ENCODE measurements at places on chromosomes 16 and 17.

DNA sequence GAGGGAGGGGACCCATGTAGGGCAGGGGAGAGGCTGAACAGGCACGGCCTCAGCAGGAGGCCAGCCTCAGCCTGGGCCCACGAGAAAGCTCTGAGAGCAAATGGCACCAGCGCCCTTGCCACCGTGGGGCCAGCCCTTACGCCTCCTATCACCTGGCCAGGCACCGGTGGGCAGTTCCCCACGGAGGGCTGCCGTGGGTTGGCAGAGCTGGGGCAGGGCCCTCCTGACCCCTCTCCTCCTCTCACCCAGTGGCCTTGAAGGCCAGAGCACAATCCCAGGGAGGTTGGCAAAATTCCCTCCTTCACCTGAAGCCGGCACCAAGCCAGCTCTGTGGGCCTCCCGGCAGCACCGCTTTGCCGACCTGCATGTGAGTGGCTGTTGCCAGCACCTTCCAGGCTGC is 53.1 kb upstream of the ENPP7 start:
- DNase-seq, result no peak

GRCh38 chr17:76079956-76080767 is 1.2 kb downstream of the ZACN start:
- DNase-seq, result no peak

DNA sequence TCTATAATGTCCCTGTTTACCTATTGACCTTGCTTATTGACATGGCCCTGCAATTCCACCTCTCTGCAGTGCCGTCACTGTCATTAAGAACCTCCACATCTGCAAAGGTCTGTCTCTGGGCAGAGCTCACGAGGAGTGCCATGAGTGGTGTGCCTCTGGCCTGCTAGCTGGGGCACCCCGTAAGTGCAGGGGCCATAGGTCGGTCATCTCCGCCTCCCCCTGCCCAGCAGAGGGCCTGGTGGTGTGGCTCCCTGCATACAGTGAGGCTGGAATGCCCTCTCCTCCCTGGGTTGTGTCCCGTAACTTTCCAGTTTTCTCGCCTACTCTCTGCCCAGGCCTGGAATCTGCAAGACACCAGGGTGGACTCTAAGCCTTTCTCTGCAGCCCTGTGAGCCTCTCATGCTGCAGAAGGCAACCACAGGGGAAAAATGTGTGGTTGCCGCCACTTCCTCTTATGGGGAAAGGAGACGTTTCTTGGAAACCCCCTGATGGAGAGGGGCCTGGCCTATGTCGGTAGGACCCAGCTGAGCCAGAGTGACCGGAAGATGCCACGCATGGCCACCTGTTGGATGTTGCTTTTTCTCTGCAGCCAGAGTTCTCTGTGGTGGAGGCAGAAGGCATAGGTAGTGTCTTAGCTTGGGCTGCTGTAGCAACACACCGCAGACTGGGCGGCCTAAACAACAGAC is 2.7 kb upstream of the SNX20 start:
- peak; percentile 18 for DNase-seq

- no peak for DNase-seq
Observed at GRCh38 chr17:79947351-79948031, 88.2 kb downstream of the TBC1D16 start.

DNA sequence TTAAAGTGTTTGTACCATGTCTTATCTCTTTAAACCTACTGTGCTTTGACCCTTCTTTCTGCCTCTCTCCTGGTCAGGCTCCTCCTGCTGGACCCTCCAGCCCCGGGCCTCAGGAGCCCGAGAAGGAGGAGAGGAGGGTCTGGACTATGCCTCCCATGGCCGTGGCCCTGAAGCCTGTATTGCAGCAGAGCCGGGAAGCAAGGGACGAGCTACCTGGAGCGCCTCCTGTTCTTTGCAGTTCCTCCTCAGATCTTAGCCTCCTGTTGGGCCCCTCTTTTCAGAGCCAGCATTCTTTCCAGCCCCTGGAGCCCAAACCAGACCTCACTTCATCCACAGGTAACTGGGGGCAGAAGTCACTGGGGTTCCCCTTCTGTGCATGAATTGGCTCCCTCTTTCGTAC is 13.6 kb downstream of the CNTROB start:
- DNase-seq, result no peak

DNA sequence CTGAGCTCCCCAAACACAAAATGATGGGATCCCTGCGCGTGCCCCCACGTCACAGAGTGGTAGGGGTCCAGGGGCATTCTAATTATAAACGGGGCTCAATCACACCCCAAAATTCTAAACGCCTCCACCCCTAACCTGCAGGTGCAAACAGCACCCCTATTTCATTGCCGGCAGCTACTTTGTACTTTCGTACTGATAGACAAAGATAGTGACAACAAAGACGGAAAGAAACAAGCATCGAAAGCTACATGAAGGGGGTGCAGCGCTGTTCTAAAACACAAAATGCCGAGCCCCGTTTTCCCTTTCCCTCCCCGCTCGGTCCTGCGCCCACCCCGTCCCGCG is 13.9 kb downstream of the MIS12 start:
- DNase-seq, result no peak

DNA sequence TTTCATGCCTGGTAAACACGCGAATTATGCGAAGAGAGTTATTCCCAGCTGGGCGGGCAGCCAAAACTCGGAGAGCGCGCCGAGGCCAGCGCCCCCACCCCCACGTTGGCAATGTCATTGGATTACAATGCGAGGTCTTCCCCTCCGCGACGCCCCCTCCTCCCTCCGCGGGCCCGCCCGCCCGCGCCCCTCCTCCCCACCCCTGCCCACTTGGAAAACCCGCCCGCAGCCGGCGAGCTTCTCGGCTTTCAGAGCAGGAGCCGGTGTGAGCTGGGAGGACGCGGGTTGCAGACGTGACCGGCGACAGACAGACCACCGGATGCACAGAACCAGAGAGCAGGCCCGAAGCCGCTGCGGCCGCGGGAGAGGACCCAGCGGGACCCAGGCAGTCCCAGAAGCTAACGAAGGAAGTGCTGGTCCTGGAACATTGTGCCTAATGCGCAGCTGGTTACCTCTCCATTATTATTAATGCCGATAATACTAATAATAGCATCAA is 4.0 kb downstream of the NOG start:
- no peak for DNase-seq

GRCh38 chr17:55174133-55174532 is 90.6 kb upstream of the HLF start:
- DNase-seq, result no peak

DNA sequence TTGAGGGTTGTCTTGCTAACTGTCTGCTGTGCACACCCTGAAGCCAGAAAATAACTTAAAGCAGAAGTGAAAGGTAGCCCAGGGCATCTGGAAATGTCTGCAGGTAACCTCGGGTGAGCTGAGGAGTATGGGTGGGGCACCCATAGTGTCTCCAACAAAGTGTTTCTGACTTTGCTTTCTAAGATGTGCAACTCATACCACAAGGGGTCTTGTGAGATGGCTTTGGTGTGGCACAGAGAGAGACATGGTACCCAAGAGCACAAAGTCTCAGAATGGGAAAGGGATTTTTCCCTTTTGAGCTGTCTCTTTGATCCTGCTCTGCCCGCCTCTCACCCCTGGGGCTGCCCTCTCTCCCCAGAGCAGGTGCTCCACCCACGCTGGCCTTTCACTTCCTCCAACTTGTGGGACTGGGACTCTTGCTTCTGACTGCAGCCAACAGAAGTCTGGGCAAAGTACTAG is 6.9 kb downstream of the CHD9 start:
- DNase-seq, result no peak

DNA sequence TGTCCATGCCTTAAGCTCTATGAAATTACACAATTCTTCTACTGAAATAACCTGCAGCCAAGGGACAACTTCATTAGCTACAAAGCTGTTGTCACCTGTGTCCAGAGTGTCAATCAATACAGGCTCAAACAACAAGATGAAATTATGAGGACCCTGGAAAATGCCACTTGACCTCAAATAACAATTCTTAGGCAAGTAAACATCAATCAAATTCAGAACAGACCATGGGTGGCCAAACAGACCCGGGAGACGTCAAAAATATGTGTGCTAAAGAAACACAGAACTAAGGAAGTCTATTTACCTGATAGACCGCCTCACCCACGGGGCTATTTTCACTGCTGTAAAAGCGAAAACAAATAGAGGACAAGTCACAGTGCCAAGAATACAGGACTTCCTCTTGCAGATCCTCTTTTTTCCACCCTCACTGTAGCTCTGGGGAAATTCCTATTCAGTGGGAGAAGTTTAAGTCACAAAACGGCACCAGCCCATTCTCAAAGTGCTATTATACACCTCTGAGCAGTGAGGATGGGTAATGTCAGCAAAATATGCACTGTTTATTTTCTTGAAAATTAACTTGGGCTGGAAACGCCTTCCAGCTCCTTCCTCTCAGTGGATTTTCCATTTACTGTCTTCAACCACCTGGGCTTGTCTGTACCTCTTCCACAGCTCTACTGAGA is 2.7 kb downstream of the LITAF start:
- no peak for DNase-seq

DNA sequence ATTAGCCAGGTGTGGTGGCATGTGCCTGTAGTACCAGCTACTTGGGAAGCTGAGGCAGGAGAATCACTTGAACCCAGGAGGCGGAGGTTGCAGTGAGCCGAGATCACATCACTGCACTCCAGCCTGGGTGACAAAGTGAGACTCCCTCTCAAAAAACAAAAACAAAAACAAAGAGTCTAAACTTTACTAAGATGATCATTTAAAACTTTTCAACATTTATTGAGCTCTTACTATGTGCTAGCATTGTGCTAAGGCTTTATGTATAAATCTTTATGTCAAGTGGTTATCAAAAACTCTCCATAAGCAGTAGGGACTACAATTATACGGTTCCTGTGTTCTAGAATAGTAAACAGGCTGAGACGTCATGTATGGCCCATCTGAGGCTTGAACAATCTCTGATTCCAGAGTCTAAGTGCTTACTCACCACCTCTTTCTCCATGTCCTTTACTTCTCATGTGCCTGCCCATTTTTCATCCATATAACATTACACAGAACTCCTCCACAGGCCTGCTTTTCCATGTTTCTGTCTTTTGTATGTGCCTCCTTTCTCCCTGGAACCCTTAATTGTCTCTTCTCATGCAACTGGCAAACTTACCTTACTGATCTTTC is 66.7 kb downstream of the NUP88 start:
- DNase-seq, result no peak

GRCh38 chr16:11698271-11698689 is 30.0 kb downstream of the SNN start:
- no peak for DNase-seq

- no peak for DNase-seq
Observed at GRCh38 chr17:927611-928461, 51.7 kb downstream of the NXN start.

DNA sequence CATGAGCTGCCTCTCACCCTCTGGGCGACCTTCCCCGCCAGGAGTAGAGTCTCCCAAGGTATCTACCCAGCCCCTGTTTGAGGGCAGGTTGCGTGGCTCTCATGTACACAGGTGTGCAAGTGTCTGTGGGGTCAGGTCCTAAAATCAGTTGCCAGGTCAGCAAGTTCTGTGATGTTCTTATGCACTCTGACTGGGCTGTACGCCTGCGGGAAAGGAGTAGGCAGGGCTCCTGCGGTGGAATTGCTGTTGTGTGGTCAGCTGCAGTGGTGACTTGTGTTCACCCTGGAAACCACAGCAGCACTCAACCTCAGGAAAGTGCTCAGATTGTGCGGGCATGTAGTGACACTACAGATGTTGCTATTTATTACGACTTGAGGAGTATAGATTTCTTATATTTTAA is 19.4 kb downstream of the NARF start:
- DNase-seq, result no peak

DNA sequence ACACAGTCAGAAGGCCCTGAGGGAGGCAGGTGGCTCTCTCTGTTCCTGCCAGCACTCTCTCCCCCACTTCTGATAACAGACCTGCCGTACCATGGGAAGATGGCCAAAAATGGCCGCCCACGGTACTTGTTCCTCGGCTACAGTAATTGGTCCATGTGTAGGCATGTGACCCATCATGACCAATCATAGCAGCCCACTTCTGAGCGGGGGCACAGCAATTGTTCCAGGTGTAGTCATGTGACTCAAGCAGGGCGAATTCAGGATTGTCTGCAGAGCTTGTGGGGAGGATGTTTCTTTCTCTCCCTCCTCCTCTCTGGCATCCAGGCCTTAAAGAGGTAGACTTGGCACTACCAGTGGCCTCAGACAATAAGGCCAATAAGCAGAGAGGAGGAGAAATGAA is 250.4 kb downstream of the MRTFB start:
- no peak for DNase-seq

GRCh38 chr16:74524926-74525325 is 82.0 kb downstream of the GLG1 start:
- DNase-seq, result no peak

- peak; percentile 60 for DNase-seq
Observed at GRCh38 chr17:16363749-16364536, 10.7 kb upstream of the CENPV start.

GRCh38 chr17:7323731-7324437 is 5.3 kb downstream of the NEURL4 start:
- DNase-seq, result peak; percentile 64

DNA sequence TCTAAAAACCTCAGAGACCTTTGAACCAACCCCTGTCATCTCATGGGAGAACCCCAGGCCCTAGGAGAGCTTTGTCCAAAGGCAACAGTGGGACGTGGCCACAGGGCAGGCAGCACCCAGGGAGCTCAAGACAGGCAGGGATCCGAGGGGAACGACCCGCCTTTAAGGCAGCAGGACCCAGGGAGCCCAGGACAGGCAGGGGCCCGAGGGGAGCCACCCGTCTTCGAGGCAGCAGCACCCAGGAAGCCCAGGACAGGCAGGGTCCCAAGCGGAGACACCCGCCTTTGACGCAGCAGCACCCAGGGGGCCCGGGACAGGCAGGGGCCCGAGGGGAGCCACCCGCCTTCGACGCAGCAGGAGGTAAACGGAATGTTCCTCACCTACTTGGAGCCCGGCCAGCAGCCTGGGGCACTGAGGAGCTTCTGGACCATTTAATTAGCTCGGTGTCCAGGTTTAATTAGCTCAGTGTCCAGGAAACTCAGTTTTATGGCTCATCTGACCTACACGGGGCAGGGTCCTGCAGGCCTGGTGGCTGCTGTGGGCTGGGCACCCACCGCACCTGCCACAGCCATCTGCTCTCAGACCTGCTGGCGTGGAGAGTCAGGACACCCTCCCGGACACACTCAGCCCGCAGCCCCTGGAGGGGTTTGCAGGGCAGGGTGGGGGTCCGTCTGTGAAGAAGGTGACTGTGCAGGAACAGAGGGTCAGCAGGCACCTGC is 24.4 kb downstream of the PIEZO1 start:
- DNase-seq, result no peak

DNA sequence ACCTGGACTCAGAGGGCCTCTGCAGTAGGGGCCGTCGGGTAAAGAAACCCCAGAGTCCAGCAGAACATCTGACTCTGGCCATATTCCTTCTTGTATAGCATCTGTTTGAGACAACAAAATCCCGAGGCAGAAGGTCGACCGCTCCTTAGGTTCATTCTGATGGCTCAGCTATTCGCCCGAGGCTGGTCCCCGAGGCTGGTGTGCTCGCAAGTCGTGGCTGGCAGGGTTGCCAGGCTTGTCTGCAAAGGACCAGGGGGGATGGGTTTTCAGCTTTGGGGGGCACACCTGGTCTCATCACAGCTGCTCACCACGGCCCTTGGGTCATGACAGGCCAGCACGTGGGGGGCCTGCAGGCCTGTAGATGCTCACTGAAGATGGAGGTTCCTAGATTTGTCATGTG is 119.1 kb downstream of the BANP start:
- DNase-seq, result no peak

- no peak for DNase-seq
Observed at GRCh38 chr16:16158741-16159374, 64.4 kb downstream of the ABCC6 start.

- no peak for DNase-seq
Observed at GRCh38 chr16:22648941-22649340, 138.2 kb downstream of the NPIPB5 start.

- DNase-seq, result no peak
Observed at GRCh38 chr17:54867634-54868033, 33.0 kb upstream of the TOM1L1 start.
